Skeletal muscle cell (primary cell): ENCODE measurements at places on chromosomes 4 and X.

DNA sequence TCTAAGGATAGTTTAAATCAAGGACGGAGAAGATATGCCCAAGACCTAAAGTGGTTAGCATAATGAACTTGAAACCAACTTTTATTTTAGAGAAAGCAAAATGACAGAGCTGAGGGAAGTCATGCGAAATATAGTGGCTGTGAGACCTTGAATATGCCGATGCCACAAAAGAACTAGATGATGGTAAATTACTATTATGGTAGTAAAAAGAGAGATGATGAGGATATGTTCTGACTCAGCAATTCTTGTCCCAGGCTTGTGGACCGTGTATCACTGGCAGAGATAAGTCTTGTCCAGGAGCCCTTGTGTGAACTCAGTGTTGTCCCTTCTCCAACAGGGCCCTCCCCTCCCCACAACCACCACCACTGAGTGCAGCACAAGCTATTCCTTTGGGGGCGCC is 1605.6 kb upstream of the TENM3 start:
- no peak for DNase-seq

DNA sequence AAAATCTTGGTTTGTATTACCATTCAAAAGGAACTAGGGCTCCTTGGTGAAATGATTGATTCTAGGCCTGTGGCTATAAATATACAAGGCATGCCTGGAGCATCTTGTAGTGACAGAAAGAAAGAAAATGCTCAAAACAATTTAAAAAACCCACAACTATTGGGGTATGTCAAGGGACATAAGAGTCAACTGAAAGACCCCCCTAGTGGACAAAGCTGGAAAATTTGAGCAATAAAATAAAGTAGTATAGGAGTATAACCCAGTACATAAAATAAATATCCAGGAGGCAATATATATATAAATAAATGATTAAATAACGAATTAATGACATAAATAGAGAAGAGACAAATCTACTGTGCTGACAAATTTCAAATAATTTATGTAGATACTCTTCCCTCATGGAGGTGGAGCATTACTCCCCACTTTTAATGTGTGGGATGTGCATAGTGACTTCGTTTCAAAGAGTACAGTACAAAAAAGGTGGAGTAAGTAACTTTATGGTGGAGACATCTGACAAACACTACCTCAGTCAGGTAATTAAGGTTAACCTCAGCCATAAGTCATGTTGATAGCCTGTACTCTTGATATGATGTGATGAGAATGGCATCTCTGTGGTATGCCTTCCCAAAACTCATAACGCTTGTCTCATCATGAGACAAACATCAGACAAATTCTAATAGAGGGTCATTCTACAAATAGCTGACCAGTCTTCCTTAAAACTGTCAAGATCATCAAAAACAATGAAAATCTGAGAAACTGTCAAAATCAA is 185.0 kb upstream of the GLRA2 start:
- no peak for DNase-seq

DNA sequence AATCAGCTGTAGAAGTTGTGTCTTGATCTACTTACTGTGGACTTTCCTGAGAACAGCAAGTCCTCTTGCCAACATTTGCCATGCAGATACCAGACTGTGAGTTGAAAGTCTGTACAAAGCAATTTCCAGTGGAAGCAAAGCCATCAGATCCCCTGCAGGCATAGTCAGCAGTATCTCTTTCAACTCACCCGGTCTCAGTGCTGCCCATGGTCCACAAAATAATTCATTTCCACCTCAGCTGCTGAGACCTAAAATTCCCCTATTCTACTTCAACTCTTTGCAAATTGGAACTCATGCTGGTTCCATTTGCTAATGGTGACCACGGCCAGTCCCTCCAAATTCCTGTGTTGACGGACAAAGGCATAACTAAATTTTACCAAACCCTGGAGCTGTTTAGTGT is 46.0 kb upstream of the RPL34 start:
- DNase-seq = no peak

DNA sequence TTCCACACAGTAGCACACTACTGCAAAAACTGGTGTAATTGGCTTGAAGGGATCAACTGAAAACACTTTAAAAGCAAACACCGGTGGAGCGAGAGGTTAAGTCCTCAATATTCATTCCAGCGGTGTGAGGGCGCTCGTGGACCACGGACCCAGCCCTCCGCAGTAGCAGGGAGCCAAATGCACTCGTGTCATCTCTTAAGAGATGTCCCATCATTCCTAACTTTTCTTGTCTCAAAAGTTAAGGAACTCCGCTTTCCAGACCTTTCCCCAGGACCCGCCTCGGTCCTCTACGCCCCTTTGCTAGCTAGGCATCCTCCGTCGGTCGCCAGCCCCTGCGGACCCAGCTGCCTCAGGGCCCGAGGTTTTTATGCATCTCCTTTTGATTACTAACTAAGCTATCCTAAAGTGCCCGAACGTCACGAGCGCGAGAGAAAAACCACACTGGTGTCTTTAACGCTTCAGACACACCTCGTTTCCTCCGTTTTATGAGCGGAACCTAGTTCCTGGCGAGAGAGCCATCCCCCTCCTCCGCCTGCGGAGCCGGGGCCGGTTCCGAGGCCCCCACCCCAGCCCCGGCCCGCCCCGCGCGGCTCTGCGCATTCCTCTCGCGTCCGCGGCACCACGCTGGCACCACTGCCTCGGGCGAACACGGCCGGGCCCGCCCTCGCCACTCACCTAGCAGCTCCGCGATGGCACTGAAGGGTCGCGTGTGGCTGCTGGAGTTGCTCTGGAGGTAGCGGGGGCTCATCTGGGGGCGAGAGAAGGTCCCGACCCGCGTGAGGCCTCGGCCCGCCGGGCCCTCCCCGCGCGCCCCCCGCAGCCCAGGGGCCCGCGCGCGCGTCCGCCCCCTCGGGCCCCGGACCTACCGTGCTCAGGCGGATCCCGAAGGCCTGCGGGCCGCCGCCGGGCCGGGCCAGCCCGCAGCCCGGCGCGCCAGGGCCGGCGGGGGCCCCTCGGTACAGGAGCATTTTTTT is 723 bp downstream of the MORC4 start:
- DNase-seq = no peak

- DNase-seq = no peak
Observed at GRCh38 chrX:127621780-127622179, 430.4 kb downstream of the ACTRT1 start.

DNA sequence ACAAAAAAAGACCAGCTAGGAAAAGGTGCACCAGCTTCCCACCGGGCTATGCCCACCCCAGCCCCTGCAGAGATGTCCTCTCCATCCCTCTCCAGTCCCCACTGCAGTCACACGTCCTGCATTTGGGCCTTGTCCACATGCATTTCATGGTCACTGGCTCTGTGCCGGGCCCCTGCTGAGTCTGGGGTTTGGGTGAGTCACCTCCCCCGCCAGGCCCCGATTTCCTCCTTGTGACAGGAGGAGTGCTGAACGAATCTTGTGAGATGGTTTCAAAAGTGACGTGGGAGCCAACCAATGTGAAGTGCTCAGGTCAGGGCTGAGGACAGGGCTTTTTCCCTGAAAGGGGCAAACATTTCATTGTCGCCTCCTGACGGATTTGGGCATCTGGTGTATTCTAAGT is 7.1 kb downstream of the CPZ start:
- DNase-seq = no peak

- peak; percentile 90 for DNase-seq
Observed at GRCh38 chr4:113355550-113356371, 306.3 kb downstream of the ANK2 start.

DNA sequence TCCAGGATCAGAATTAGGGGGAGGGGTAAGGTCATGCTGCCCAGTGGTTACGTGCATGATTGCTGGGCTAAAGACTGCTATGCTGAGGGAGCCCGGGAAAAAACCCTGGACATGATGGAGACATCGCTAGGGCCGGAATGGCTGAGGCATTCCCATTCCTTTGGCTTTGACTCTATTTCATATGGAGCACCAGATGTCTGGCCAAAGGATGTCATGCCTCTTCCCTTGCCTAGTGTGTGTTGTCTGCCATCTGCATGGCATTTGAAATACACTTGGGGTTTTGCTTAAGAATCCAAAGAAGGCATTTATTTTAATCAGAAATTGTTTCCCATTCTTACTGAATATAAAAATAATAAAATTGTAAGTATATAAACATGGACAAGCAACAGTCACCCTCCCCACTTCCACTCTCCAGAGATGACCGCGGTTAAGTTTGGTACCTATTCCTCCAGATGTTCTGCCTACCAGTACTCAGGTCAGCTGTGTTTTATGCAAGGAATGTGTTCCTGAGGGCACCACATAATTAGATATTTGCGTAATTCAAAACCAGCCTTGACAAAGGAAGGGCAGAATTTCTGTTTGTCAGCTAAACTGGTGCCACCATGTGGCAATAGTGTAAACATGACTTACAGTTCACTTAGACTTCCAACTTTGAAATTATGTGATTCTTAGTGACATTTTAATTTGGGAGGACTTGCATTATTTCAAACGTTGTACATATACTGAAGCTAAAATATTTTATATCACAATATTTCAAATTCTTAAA is 105.9 kb downstream of the CT47B1 start:
- DNase-seq = no peak

DNA sequence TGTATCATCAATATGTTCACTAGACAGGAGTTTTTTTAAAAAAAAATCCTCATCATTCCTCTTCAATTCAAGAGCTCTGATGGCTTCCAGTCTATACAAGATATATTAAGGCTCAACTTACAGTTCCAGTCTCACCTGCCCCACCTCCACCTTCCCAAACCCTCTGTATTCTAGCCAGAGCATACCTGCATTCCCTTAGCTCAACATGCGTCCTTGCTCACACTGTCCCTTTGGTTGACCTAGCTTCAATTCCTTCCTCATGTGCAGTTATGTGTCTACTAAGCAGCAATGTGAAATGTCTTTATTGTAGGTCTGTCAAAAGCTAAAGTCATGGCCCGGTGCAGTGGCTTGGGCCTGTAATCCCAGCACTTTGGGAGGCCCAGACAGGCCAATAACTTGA is 10.8 kb downstream of the DHX15 start:
- DNase-seq = no peak

DNA sequence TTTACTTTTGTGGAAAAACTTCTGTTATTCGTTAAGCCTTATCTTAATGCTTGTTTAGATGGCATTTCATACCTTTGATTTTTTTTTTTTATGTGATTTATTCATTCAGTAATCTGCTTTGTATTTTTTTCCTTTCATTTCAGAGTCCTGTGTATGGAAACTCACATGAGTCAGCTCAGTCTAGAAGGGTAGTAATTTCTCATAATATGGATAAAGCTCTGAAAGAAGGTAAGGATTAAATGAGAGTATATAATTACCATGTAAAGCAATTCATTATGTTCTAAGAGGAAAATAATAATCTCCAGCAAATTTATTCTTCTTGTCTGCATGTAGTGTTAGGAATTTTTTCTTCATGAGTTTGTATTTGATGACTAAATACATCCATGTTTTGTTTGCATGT is 37.8 kb downstream of the SNX25 start:
- DNase-seq = no peak

DNA sequence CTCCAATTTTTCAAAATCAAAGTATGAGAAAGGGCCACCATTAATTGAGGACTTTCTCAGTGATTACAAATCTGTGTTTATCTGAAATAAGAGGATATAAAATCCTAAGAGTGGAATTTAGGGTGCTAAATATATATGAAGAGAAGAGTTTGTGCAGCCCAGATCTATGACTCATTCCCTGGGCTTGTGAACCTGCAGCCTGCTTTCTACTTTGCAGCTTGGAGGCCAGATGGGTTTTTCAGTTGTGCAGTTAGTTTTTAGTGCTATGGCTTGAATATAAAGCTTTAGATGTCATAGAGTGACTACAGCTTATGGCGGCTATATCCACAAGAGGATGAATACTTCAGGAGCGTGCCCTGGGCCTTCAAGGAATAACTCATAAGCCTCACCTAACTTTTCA is 1391.1 kb downstream of the FSTL5 start:
- no peak for DNase-seq
